ENCODE measurements at places on chromosomes 1 and 21.

DNA sequence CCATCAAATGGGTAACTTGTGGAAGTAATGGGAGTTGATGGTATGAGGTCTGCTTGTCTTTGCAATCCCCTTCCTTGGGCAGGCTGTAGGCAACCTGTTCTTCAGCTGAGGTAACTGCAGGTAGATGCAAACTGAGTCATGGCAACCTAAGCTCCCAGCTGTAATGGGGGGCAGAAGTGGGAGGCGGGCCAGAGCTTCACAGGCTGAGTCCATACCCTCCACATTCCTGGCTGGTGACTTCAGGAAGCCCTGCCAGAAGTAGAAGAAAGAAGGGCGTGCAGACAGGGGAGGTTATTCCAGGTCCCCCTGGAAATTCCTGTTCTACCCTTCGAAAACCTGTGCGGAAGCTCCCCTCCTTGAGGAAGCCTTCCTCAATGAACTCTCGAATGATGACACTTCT lies 44.9 kb downstream of the ARHGEF11 start:
- no peak for DNase-seq

- no peak for DNase-seq
These were observed 307.3 kb downstream of the PTPRU start for GRCh38 chr1:29543586-29543985.

DNA sequence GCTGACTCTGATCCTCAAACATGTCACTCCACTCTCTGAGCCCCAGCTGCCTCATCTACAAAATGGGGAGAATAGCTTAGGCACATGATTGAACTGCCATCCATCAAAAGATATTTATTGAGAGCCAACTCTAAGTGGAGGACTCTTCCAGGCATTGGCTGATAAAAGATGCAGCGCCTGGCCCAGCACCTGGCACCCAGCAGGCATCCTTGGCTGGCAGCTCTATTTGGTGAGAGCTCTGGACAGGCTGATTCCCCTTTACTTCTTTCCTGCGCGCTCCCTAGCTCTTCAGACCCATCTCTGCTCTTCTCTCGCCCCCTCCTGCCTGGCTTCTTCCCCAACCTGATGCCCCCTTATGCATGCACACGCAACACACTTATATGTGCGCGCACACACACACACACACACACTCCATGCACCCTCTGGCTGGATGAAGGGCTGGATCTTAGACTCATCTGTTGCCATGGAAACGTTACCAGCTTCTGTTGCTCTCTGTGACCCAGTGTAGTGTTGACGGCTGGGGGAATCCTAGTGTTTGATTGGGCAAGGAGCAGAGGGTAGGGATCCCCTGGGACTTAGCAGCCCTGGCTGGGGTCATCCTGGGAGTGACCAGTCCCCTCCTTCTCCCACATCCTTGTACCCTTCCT lies 49.3 kb downstream of the VWA5B1 start:
- DNase-seq = no peak

DNA sequence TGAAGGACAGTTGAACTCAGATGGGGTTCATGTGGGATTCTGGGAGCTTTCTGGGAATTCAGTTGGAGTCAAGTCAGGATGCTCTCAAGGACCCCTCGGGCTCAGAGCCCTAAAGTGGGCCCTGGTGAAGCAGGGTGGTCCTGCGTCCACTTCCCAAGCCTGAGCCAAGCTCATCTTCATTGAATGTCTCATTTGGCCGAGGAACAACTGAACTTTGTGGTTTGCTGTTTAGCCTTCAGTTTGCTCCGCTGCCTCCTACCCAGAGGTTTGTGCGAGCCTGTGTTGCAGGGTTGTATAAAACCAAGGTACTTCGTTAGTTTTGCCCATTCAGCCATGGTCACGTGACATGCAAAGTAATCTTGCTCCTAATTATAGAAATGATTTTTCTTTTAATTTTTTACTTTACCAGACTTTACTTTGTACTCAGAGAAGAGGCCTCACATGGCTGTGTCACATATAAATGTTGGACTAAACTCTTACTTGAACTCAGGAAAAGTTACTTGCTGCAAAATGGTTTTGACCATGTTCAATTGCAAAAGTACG lies 49.7 kb downstream of the B3GALT5 start:
- no peak for DNase-seq

DNA sequence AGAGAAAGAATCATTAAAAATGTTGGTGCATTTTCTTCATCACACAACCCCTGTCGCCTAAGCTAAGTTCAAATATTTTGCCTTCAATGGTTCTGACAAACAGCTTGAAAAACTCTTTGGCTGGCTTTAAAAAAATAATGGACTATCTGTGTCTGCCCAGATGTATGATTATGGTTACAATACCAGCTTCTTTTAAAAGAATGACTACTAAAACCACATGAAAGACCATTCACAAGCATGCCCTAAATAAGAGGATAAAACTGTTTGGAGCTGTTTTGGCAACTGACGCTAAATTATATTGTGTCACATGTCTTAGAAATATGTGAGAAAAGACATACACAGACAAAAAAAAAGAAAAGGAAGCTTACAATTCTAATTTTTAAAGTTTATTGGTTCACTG lies 23.7 kb upstream of the PLPPR4 start:
- DNase-seq = no peak

GRCh38 chr1:31691951-31692350 lies 11.9 kb downstream of the COL16A1 start:
- DNase-seq = no peak

DNA sequence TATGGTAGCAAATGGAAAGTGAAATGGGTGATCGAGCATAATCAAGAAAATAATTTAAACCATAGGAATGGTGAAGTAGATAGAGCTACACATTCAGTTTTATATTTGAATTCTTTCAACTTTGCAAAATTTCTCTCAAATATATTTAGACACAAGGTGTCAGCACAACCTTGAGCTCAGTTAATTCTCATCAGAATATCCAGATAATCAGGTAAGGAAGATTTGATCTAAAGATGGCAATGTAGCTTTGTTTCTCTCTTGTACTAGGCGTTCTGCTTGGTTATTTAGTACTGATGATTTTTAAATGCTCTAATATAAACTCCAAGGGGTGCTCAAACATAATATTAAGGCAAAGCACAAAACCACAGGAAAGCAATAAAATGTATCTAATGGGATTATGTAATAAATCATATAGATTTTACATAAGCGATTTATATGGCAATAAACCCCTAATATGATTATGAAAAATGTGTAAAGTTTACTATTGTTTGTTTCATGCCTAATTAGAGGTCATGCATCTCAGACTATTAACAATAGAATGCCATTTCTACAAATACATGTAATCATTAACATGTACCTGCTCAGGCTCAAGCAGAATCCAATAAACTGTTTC lies 32.4 kb upstream of the SERTAD4 start:
- DNase-seq = no peak

DNA sequence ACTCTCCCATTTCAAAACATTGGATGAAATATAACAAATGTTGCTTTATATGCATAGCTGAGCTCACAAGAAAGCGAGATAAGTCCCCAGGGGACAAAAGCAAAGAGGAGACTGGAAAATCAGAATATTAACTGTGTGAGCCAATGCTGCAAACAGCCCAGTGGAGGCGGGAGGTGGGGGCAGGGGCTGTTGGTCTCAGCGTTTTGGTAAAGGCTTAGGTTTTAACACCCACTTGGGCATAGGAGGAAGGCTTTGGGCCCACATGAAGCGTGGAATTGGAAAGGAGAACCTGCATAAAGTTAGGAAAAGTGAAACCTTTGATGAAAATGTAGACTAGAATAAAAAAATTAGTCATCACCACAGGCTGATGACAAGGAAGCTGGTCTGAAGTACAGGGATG lies 30.2 kb upstream of the SMIM12 start:
- DNase-seq = no peak
